ENCODE measurements at places on chromosomes 7 and 10. TPM values are rescaled to one million over a fixed set of nuclear protein-coding genes. Genes with fewer than 3 reads are reported as not detected.

DNA sequence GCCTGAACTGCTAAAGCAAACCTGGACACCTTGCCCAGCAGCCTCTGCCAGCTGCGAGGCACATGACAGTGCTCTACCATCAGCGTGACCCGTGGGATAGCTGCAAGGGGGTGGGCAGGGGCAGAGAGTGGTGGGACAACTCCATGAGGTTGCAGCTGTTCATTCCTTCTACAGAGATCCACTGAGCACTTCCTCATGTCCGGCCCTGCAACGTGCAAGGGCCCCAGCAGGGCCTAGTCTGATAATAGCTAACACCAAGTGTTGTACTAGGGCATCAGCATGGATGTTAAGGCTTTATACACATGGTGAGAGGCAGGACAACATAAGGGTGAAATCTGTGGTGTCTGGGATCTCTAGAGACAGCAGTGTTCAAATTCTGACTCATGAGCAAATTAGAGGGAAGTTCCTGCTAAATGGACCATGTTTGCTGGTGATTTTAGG, 14.3 kb downstream of the NOD1 start:
- no peak for DNase-seq
- H3K27ac ChIP-seq = peak overlapping the region; percentile 48
- H3K4me3 ChIP-seq = peak overlapping the region; percentile 28
- peaks cover 41% of the 10 kb centered on the region for H3K4me1 ChIP-seq
- H3K27me3 ChIP-seq = peaks cover 3% of the 10 kb centered on the region

- H3K4me1 ChIP-seq = peaks cover 3% of the 10 kb centered on the region
- H3K4me3 ChIP-seq = no peak overlapping the region
- H3K27me3 ChIP-seq = peaks cover 64% of the 10 kb centered on the region
- H3K36me3 ChIP-seq = no peaks in the 10 kb centered on the region
Observed at GRCh38 chr10:8060010-8060703, 5.7 kb downstream of the GATA3 start.

- H3K4me1 ChIP-seq = peaks cover 15% of the 10 kb centered on the region
- no peak overlapping the region for H3K27ac ChIP-seq
- no peak overlapping the region for H3K4me3 ChIP-seq
- H3K36me3 ChIP-seq = no peaks in the 10 kb centered on the region
- DNase-seq = no peak
- peaks cover 6% of the 10 kb centered on the region for H3K27me3 ChIP-seq
Observed at GRCh38 chr7:91343996-91344629, 79.9 kb downstream of the FZD1 start.

Gene HMX2
- not detected for total RNA-seq
